ENCODE measurements at places on chromosomes 16 and 17.
A peak's percentile ranks its signal among the peaks of the same experiment; 100 is the strongest.

DNA sequence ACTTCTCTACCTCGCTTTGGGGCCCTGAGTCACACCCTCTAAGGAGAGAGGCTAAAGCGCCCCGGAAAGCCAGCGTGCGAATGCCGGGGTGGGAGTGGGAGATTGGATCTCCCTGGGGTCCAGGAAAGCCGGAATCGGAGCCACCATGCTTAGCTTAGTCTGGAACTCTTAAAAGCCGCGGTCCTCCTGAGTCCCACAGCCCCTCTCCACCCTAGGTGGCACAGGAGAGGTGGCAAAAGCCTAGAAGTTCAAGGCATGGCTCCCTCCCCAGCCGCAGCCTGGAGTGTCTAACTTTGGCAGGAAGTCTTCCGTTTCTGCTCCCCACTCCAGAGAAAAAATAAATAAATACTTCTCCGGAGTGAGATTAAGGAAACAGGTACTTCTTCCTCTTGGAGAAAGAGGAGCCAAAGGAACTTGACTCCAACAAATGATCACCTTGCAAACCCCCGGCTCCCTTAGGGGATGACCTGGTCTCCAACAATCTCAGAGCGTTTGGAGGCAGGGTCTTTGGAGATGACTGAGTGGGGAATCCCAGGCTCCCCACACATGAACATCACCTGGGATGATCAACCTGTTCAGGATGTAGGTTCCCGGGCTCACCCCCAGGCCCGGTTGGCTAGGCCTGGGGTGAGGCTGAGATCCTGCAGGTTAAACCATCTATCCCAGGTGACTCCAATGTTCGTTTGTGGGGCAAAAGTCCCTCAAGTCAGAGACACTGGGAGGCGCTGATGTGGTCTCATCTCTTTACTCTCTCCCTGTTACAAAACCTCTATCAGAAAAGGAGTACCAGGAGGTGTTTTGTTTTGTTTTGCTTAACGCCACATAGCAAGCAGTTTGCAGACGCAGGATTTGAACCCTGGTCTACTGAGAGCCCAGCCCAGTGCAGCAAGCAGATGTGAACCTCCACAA, 2.9 kb downstream of the CIITA start:
- no peak for DNase-seq

DNA sequence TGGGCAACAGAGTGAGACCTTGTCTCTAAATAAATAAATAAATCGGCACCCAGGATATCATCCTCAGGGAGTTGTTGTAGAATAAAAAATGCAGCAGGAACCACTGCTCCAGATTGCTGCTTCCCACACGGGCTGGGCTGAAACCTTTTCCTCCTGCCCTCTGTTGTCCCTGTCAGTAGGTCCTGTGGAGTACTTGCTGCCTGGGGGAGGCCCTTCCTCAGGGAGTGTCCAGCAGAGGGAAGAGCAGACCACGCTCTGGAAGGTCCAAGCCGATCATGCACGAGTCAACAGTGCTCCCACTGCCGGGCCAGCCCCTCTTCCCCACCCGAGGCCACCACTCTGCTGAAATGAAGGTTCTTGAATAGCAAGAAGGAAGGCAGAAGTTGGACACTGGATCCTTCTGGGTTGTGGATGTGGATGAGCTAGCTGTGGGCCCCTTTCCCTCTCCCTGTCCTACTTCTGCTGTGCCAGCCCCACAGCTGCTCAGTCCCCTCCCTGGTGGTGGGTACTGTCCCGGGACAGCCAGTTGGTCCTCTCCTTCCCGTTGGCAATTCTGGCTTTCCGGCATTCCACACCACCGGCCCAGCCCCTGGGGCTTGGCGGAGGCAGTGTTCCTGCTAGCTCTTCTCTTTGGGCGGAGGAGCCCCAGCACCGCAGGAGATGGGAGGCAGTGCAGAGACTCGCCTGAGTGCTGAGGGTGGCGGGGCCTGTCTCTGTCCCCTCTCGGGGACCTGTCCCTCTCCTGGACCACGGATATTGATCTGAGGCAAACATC, 10.8 kb downstream of the CDK5R1 start:
- DNase-seq: no peak

GRCh38 chr17:13540546-13540945, 61.2 kb downstream of the HS3ST3A1 start:
- DNase-seq: peak; percentile 69

DNA sequence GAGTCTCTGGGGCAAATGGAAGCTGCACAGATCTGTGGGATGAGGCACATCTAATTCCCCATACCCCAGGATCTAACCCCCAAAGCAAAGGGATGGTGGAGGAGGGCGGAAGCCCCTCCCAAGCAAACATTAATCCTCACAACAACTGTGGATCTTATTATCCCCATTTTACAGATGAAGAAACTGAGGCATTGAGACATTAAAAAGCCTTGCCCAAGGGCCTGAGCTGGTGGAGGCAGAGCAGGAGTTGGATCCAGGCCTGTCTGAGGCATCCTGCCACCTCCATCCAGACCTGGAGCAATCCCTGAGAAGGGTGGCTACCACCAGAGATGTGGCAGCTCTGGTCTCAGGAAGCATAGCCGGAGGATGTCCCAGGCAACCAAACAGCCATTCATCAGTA, 17.7 kb upstream of the CBFB start:
- no peak for DNase-seq

Measured in kidney glomerular epithelial cell (primary cell).